Activated CD8-positive, alpha-beta memory T cell treated with anti-CD3 and anti-CD28 coated beads for 4 hours (primary cell): ENCODE measurements at places on chromosomes 4 and X.

- no peak for DNase-seq
These were observed 502.6 kb downstream of the C4orf33 start for GRCh38 chr4:129598582-129598981.

DNA sequence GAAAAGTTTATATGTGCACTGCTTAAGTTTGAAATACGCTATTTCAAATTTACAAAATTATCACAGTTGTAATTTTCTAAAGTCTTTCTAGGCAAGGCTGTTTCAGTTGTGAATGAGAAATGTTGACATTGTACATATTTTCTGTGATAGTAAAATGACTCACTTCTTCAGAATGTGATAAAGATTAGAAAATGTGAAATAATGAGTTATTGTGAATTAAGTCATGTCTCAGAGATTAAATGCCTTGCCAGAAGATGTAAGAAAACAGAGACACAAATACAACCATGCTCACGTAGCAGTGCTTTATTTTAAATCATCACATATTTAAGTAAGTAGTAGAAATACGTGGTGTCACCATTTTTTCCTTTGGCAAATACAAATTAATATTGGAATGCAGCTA, 768 bp downstream of the CLCN4 start:
- no peak for DNase-seq

- no peak for DNase-seq
These were observed 41.8 kb upstream of the AP1AR start for GRCh38 chr4:112189754-112190153.

DNA sequence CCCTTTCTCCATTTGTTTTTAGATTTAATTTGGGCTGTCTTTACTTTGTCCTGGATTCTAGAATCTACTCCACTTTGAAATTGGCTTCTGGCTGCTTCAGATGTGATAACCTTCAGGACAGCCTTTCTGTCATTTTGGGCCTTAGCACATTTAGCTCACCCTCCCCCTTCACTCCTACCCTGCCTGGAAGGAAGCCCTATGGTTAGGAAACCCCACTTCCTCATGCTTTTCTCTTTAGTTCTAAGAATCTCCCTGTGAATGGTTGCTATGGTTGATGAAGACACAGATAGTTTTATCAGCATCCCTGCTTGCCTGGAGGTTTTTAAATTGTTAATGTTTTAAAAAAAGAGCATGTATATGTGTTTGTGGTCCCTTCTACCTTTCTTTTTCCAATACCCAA, 100.7 kb upstream of the PTPN13 start:
- no peak for DNase-seq

DNA sequence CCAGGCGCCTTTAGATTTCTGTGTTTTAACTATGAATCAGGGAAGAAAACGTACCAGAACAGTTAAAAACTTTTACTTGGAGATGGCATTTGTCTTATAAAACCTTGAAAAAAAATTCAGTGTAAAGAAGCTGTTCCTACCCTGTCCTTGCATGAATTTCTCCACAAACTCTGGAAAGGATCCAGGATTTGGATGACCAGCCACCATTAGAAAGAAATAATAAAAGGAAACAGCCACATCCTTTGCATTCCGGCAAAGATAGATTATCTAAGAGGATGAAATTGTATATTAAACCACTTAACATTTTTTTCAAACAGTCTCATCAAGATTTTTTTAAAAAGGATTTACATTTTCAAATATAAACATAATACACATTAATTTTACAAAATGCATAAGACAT, 10.6 kb downstream of the SULT1E1 start:
- no peak for DNase-seq

- no peak for DNase-seq
These were observed 39.4 kb downstream of the ERVMER34-1 start for GRCh38 chr4:52711834-52712250.
